ENCODE measurements at places on chromosomes 13 and 19.
A peak's percentile ranks its signal among the peaks of the same experiment; 100 is the strongest.

- no peak for DNase-seq
Measured at GRCh38 chr13:99992949-99993351, 11.4 kb downstream of the ZIC2 start.

- DNase-seq, result no peak
Measured at GRCh38 chr13:65606622-65607021, 1623.5 kb downstream of the PCDH9 start.

- DNase-seq, result peak; percentile 20
Measured at GRCh38 chr19:3783660-3784584, 2.3 kb downstream of the MATK start.

DNA sequence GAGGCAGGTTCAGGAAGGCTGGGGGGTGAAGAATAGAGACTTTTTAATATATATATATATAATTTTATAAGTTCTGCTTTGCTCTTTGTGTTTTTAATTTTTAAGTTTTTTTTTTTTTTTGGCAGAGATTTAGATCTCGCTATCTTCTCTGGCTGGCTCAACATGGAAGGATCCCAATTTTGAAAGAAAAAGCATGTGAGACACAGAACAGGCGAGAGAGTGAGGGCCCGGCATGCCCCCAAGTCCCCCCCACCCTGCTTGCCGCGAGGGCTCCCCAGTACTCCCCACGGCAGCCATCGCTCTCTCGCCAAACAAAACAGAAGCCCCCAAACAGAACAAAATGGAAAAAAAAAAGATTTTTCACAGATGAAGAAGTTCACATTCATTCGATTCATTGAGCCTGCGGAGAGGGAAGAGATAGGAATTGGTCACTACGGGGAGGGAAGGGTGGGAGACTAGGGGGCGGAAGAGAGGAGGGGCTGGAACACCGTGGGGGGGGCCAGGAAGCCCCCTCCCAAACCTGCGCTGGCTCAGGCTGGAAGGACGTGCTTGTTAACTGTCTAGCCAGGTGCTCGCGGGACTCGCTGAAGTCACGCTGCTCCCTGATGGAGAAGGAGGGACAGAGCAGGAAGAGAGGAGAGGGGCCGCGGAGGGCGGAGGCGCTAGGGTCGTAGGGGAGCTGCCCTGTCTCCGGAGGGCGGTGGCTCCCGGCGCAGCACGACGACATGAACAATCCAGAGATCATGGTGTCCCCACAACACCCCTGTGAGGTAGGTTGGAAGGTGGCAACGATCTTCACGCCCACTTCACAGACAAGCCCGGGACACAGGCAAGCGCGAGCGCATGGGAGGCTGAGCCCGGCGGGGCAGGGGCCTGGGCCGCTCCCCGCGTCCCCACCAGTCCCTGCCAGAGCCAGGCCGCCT is 10.6 kb downstream of the KHSRP start:
- no peak for DNase-seq

DNA sequence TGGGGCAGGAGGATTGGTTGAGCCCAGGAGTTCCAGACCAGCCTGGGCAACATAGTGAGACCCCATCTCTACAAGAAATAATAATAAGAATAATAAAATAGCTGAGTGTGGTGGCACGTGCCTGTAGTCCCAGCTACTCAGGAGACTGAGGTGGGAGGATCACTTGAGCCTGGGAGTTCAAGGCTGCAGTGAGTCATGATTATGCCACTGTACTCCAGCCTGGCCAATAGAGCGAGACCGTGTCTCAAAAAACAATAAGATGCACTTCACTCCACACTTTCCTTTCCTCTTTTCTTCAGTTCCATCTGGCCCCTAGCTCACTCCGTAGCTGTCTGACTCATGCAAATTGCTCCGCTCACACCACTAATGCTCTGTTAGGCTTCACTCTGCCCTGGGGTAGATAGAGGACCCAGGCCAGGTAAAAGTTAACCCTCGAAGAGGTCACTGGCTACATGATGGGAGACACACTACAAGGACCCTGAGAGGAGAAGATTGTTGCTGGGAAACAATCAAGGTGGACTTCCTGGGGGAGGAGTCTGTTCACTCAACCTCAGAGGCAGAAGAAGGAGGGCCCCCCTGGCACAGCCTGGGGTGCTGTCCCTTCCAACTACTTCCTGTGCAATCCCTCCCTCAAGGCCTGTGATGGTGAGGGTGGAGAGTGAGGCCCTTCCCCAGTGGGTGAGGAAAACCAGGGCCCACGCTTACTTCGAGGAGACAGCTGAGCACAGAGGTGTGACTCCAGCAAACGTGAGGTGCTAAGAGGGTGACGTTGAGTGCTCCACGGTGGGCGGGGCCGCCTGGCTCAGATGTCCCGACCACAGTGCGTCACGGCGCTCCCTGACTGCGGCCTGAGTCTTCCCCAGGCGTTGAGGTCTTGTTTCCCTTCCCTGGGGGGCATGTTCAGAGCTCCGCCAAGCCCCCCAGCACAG is 8.8 kb upstream of the TNFSF9 start:
- DNase-seq, result peak; percentile 60

- peak; percentile 6 for DNase-seq
Measured at GRCh38 chr19:41588497-41589209, 12.7 kb downstream of the CEACAM21 start.

DNA sequence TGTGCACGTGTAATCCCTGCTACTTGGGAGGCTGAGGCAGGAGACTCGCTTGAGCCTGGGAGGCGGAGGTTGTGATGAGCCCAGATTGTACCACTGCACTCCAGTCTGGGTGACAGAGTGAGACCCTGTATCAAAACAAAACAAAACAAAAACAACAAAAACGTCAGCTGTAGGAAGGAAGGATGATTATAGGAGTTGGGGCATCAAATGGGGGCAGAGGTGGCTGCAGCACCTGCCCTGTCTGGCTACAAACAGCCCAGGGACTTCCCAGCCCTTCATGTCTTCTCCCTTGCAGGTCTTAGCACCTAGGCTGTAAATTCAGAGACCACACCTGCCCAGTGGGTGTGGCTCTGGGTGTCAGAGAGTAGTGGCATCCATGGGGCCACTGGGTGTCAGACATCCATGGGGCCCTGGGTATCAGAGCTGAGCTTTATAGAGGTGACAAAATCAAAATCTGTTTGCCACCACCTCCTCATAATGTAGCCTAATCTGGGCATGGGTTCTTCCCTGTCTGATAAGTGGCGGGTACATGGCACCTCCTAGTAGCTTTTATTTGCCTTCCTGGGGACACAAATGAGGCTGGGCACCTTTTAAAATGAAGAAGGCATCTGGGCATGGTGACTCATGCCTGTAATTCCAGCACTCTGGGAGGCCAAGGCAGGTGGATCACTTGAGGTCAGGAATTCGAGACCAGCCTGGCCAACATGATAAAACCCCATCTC is 4.7 kb upstream of the B3GNT3 start:
- DNase-seq, result no peak

DNA sequence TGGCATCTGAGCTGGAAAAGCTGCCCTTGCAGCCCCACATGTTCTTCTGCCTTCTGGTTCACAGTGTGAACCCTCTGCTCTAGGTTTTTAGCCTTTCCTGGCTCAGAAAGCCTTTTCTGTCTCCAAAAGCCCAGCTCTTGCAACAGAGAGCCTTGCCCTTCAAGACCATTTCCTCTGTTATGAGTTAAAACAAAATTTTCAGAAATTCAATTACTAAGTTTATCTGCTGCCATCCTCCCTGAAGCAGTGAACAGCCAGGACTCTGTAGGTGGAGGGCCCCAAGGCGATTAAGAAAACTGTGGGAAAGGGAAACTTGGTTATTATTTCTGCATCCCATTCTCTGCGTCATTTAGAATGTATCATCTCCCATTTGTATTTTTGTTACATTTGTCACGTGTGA is 18.8 kb downstream of the FAM124A start:
- DNase-seq, result no peak

DNA sequence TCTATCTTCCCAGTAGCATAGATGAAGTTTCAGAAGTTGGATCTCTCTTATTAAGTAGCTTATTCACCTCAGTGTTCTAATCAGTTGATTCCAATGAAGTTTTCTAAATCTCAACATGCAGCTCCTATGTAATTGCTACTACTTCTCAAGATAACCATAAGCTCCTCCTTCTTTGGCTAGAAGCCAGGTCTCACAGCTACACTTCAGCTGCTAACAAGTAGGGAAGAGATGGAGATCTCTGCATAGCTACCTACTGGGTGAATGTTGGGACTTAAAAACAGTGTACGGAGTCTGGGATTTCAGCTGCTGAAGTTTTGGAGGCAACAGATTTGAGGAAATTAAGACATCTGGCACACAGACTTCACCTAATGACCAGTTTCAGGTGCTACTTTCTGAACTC is 661.0 kb downstream of the SLITRK1 start:
- DNase-seq, result no peak

DNA sequence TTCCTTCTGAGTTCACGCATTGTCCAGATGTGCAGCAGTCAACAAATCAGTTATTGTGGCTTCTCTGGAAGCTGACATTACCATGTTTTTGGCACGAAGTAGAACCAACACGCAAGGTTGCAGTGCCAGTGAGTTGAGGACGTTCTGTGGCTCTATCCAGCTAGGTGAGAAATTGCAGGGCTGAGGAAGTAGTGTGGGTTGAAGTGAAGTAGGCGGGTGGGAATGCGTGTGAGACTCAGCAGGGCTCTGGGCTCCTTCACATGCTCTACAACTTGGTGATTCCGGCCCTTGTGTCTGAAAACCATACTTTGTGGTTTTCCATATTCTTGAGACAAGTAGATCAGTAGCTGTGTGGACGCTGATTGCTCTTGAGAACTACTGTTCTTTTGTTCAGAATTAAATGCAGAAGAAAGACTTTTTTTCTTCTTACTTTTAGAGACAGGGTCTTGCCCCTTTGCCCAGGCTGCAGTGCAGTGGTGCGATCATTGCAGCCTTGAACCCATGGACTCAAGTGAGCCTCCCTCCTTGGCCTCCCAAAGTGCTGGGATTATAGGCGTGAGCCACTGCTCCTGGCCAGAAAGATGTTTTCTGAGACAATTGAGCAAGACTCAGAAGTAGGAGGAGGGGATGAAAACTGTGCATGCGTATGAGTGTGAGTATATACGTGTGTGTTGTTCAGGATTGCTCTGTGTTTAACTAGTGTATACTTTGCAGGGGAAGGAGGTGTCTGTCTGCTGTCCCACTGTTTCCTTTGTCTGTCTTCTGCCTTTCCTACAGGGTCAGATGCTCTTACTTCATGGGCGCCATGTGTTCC is 46.2 kb downstream of the GATAD2A start:
- DNase-seq, result peak; percentile 81

- peak; percentile 93 for DNase-seq
Measured at GRCh38 chr19:50607874-50608785, 31.6 kb downstream of the SYT3 start.

DNA sequence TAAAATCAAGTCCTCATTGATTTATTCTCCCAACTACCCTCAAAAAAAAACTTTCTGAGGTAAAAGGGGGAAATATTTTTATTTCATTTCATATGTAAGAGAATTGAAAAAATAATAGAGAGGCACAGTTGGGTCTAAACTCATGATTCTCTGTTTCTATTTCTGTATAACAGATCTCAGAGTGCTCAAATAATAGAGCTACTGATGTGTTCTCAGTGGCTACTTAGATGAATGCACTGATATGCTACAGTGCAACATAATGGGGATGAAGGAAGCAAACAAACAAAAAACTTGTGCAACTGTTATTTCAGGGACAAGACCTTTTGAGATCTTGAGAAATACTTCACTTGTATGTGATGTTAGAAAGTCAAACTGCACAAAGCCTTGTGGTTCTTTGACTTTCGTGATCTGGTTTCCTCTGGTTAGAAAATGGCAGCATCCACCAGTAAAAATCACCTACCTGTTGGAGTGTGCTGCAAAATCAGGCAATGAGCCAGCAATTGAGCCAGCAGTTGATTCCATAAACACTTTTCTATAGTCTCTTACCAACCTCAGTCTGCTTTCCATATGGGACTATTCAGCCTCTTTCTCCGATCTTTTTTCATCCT is 9.7 kb upstream of the DACH1 start:
- DNase-seq, result no peak

DNA sequence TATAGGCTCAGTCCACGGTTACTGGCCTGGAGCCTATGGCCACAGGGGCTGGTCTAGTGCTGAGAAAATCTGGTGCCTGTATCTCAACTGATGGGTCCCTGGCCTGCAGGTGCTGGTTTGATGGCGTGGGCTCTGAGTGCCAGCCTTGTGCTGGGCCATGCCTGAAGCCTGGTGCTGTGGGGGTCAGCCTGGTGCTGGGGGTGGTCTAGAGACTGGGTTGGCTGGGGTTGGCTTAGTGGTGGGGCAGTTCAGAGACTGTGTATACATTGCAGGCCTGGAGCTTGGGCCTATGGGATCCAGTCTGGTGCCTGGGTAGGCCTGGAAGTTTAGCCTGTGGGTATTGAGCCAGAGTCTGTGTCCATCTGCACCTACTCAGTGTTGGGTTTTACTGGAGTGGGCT is 36.4 kb downstream of the SLC10A2 start:
- no peak for DNase-seq

DNA sequence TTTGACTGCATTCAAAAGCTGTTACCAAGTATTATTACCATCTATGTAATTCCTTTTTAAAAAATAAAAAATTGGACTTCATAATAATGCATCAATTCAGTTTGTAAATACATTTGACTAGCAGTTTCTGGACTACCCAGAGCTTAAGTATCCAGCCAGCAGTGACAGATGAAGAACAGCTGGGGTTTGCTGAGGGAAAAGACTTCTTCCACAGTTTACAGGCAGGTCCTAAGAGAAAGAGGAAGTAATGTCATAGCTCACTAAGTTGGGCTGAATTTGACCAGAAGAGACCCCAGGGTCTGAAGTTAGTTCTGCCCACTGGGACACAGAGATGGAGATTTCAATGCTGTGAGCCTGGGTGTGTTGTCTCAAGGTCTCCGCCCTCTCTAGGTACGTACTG is 96.4 kb downstream of the MBNL2 start:
- DNase-seq, result no peak

- DNase-seq, result no peak
Measured at GRCh38 chr13:27622102-27622820, 569 bp downstream of the POLR1D start.

- peak; percentile 58 for DNase-seq
Measured at GRCh38 chr19:38142176-38143035, 81.6 kb downstream of the DPF1 start.

DNA sequence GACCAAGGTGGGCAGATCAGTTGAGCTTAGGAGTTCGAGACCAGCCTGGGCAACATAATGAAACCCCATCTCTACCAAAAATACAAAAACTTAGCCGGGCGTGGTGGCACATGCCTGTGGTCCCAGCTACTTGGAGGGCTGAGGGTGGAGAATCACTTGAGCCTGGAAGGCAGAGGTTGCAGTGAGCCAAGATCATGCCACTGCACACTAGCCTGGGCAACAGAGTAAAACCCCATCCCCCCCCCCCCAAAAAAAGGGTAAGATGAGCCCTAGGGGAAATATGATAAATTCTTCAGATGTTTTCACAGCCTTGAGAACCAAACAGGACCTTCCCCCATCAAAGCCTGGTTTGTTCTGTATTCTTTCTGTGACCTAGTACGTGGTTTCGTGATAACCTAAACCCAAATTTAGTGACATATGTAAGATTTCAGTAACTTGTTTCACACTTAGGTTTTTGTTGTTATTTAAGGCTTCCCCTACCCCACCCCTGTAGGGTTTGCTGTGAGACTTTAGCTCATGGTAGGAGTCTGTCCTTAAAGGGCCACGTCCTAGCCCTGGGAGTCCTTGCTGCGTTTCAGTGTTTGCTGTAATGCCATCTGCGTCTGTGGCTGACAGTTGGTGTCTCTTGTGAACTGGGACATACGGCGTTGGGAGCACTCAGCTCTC is 49.6 kb downstream of the MYO9B start:
- DNase-seq, result peak; percentile 71

- DNase-seq, result no peak
Measured at GRCh38 chr13:65650321-65650720, 1579.8 kb downstream of the PCDH9 start.

- DNase-seq, result peak; percentile 89
Measured at GRCh38 chr19:50728084-50728737, 5.0 kb downstream of the CLEC11A start.

Measured in activated CD4-positive, alpha-beta T cell treated with anti-CD3 and anti-CD28 coated beads, Interleukin-10, Interleukin-2, amounts not matched to agents 100 ng/mL and 50 ng/mL, durations not matched to agents 16 hours and 8 hours (primary cell).